ENCODE measurements at places on chromosomes 7 and 10.
A peak's percentile ranks its signal among the peaks of the same experiment; 100 is the strongest.

- peak; percentile 12 for DNase-seq
These were observed 844 bp upstream of the KAT6B start for GRCh38 chr10:74825371-74826141.

DNA sequence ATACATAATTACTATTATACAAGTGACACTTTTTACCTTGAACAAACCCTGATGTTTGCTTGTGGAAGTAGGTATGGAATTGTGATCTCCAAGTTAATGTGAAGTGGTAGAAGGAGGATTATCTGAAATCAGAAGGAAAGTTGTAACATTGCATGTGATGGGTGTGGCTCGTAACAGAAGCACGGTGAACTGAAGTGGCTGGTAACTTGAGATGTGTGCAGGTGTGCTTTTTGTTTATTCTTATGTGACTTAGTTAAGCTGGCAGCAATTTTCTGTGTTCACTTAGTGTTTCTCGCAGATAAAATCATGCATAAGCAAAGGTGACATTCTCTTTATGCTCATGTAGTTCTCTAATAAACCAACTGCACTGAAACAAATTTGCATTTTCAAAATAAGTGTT lies 82.3 kb downstream of the ZEB1 start:
- no peak for DNase-seq

DNA sequence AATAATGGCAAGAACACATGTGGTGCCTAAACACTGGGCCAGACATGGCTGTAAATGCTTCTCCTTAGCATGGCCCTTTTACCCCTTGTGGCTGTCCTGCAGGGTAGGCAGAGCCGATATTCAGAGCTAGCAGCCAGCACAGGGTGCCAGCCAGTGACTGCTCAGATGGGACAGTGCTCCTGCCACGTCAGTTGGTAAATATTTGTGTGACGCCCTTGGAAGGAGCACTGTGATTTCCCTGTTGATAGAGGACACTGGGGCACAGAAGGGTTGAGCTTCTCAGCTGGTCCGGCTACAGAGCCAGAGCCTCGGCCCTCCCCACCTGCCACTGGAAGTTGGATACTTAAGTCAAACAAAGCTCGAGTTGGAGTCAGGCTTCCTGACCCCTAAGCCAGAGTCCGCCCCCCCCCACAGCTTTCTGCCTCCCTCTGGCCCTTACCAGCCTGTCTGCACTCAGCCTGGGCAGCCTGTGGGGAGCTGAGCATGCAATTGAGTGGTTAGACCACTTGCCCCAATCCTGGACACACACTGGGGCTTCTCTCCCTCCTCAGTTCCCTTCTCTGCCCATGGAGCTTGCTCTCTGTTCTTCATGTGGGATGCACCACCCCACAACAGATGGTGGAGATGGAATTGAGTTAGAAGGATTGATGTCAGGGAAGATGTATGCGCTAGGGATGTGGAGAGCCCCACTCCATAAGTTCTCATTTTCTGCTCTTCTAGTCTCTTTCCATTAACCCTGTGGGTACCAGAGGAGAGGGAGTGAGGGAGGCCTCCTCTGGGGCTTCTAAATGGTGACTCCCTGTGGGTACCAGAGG lies 350.8 kb downstream of the PLXNA4 start:
- DNase-seq, result no peak

DNA sequence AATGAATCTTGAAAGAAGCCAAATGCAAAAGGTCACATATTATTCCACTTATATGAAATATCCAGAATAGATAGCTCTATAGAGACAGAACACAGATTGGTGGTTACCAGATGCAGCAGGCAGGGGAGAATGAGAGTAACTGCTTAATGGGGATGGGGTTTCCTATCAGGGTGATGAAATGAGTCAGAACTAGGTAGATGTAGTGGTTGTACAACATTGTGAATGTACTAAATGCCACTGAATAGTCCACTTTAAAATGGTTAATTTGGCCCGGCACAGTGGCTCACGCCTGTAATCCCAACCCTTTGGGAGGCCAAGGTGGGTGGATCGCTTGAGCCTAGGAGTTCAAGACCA lies 9.4 kb upstream of the SLC25A28 start:
- no peak for DNase-seq

DNA sequence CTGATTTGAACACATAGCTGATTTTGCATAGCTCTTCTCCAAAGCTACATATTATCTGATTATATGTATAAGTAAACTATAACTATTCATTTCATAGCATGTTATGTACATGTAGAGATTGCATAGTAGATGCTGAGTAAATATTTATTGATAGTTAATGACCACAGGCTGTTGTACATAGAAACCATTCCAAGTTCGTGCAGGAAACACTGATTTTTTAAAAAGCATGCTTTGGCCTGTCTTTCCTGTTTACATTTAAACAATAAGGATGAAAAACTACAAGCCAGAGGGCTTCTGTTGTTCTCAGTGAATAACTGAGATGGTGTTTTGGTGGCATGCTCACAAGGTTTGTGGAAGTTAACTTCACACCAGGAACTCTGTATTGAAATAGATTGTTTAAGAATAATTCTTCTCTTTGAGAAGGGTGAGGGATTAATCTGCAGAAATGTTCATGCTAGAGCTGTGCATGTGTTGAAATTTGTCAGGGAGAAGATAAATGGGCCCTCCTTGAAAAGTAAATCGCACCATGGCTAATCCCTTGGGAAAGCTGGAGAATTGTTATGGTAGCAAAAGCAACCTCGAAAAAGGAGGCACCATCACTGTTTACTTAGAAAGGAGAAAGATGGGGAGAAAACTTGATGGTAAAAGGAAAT lies 120.2 kb upstream of the SP8 start:
- DNase-seq, result no peak

DNA sequence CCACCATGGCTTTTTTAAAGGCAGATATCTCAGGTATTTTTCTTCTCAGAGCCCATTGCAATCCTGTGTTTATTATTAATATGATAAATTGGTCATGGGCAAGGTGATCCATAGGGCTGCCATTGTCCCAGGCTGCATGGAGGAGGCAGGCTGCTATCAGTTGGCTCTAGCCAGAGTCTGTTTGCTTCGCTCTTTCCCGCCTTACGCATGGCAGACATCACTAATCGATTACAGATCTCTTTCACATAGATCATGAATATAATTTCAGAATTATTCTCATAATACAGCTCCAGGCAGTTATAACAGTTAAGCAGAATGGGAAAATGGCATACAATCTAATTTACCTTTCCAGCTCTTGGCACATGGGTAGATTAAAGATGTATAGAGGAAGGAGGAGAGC lies 30.4 kb upstream of the HABP2 start:
- no peak for DNase-seq

DNA sequence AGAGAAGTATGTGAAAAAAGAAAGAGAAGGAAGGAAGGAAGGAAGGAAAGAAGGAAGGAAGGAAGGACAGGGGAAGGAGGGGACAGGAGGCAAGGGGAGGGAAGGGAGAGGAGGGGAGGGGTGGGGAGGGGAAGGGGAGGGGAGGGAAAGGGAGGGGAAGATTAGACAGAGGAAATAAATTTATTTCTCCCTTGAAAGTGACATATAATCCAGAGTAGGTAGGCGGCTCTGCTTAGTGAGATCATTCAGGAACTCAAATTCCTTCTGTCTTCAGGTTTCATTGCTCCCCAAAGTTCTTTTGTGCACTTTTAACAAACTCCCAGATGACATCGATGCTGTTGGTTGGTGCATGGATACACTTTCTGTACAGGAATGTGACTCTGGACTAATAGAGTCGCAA lies 594.7 kb upstream of the STEAP1 start:
- DNase-seq, result no peak

GRCh38 chr7:44403775-44404174 lies 78.4 kb upstream of the CAMK2B start:
- DNase-seq, result no peak

GRCh38 chr10:69377933-69378332 lies 38.8 kb downstream of the TACR2 start:
- no peak for DNase-seq

GRCh38 chr7:2832461-2832860 lies 11.6 kb downstream of the GNA12 start:
- DNase-seq, result no peak

DNA sequence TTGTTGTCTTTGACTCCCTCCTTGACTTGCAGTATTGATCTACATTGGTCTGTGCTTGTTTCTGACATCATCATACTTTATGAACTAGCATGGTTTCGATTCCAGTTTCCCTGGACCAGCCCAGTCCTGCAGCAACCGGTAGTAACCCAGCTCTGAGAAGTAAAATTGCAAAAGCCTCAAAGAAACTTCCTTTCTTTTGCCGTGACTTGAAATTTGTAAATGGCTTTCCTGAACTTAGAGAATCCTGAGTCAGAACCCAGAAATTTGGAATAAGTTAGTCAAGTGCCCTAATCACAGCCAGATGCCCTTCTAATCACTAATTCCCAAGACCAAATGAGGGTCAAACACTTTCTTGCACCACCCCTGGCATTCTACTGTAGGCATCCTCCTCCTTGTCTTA lies 15.0 kb downstream of the TAS2R60 start:
- no peak for DNase-seq

- no peak for DNase-seq
These were observed 209.2 kb upstream of the SEMA3C start for GRCh38 chr7:81128011-81128410.

DNA sequence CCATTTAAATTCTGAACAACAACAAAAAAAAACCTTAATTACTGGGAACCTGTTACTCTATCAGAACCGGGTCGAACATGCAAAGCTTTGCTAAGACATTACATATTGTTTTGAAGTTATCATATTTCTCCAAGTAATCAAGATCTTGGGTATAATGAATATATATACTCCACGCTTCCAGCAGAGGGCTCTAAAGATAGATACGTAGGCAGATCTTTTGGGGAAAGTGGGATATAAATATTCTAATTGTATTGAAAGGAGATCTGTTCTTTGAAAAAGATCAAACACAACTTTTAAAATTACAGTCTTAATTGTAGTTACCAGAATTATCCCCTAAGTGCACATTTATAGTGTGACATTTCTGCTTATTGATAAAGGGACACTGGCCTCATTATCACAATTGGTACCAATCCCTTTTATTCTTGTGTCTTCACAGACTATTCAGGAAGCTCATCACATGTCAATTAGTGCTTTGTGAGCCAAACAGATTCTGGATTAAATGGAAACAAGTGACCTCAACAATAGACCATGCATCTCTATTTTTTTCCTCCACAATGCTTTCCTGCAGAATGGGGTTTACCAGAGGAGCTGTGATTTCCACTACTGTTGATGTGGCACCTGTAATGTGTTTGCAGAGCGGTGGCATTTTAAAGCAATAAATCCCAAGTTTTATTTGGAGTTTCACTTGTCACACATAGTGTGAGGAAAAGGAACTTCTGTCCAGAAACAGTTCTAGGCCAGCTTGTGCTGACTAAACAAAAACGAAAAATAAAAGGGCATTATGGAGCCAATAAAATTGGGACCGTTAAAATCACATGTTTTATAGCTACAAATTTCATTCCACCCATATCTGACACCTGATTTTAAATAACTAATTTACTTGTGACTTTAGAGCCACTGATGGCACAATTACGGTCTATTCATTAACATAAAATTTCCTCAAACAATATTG lies 122.4 kb downstream of the CTTNBP2 start:
- no peak for DNase-seq

- DNase-seq, result no peak
These were observed 792.9 kb upstream of the GHITM start for GRCh38 chr10:83346266-83346910.

GRCh38 chr7:67950321-67951083 lies 953.9 kb downstream of the TYW1 start:
- DNase-seq, result no peak

DNA sequence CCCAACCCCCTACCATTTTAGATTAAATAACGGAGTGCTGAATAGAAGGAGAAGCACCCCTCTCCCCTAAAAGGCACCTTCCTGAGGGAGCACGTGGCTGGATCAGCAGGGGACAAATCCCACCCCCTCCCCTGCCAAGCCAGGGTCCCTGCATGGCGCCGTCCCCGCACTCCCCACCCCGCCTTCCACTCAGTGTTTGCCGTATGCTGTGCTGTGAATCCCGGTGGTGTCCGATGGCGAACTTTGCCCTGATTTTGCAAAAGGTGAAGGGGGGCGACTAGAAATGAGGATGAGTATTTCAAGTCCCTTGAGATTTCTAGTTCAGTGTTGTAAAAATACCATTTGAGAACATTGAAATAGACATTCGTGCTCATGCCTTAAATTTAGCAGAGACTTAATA lies 83.5 kb upstream of the SH2B2 start:
- DNase-seq, result no peak

All from CMK (cell line).